Astrocyte (in vitro differentiated cells and primary cell): ENCODE measurements at places on chromosomes 6 and 20. TPM values are rescaled to one million over a fixed set of nuclear protein-coding genes. Genes with fewer than 3 reads are reported as not detected.
A peak's percentile ranks its signal among the peaks of the same experiment; 100 is the strongest.

DNA sequence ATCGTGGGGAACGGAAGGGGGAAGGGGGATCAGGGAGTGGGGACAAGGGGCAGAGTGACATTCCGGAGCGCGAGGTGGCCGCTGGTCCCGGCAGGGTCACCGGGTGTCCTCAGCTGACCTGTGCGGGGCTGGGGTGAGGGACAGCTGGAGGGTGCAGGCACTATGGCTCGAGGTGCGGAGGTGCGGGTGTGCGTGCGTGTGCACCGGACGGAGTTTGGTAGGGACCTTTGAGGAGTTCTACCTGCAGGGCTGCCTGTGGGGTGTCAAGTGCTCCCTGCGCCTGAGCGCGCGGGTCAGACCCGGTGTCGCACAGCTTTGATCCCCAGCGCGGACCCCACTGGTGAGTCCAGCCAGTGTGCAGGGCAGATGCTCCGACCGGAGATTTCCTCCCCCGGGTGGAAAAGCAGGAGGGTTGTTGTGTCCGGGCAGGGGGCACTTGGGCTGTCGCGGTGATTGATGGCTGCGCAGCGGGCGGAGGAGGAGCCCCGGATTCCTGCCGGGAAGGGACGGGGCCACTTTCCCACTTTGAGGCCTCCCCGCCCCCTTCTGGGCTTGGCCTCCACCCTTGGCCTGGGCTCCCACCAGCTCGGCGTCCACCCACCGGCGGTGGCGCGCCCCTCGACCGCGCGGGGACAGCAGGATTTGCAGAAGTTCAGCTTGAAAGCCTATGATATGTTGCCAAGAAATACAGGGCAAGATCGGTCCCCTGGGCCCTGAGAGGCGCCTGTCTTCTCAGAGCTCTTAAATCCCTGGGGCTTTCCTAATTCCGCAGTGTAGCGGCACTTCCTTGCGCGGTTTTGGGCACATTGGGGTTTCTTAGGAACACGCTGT, 658 bp downstream of the RIN2 start:
- peak overlapping the region; percentile 81 for H3K4me3 ChIP-seq
- no peaks in the 10 kb centered on the region for H3K36me3 ChIP-seq
- H3K27me3 ChIP-seq = no peaks in the 10 kb centered on the region
- DNase-seq = peak; percentile 16

DNA sequence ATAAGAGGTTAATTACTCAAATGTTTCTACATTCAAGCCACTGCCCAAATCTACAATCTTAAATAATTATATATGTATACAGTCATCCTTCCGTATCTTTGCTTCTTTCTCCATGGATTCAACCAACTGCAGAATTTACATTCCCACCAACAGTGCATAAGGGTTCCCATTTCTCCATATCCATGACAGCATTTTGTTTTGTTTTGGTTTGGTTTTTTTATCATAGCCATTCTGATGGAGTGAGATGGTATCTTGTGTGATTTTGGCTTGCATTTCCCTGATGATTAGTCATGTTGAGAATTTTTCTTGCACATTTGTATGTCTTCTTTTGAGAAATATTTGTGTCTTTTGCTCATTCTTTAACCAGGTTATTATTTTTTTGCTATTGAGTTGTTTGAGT, 198.5 kb downstream of the C6orf118 start:
- DNase-seq = peak; percentile 16
- H3K4me3 ChIP-seq = no peak overlapping the region
- H3K27ac ChIP-seq = no peak overlapping the region
- H3K36me3 ChIP-seq = no peaks in the 10 kb centered on the region
- no peaks in the 10 kb centered on the region for H3K27me3 ChIP-seq

ID4 gene
- 12.0 and 12.8 TPM in 2 replicates for total RNA-seq

- no peaks in the 10 kb centered on the region for H3K36me3 ChIP-seq
- H3K4me3 ChIP-seq = peak overlapping the region; percentile 54
- peaks cover 27% of the 10 kb centered on the region for H3K4me1 ChIP-seq
Measured at GRCh38 chr6:4732691-4733315, 43.4 kb upstream of the CDYL start.

DNA sequence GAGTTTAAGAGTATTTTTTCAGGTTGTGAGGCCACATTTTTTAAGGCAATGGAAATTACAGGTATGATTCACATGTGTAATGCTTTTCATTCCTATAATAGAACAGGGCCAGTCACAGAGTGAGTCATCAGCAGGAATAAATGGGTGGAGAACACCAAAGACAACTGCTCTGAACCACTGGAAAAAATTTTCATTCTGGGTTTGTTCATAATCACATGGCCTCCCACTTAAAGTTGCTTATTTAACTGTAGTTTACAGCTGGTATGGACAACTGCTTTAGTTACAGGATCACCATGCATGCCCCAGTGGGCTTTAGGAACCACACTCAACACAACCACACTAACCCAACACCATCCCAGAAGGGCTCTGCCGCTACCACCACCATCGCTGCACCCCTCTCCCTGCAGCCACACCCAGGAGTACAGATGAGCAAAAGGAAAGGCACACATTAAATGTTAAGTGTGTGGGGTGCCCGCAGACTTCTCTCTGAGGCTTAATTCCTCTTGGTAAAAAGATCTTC, 107.0 kb upstream of the DST start:
- H3K36me3 ChIP-seq = no peaks in the 10 kb centered on the region
- H3K4me3 ChIP-seq = no peak overlapping the region
- H3K4me1 ChIP-seq = peaks cover 34% of the 10 kb centered on the region
- no peaks in the 10 kb centered on the region for H3K27me3 ChIP-seq
- DNase-seq = peak; percentile 92
- H3K27ac ChIP-seq = peak overlapping the region; percentile 76

TNNC2 gene
- total RNA-seq = not detected in 2 replicates

DNA sequence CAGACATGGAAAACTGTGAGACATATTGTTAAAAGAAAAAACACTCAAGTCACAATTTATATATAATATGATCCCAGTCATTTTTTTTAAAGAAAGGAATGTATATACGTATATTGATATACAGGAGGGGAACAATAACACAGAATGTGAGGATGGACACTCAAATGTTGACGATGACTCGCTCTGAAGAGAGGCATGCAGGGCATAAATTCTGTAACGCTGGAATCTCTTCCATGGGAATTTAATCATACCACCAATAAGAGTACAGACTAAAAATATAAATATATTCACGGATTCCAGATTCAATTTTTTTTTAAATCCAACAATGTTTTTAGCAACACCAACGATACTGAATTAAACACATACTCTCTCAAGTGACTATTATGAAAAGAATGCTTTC, 106.9 kb upstream of the CCDC28A start:
- no peak overlapping the region for H3K4me3 ChIP-seq
- no peaks in the 10 kb centered on the region for H3K27me3 ChIP-seq
- DNase-seq = peak; percentile 18
- no peaks in the 10 kb centered on the region for H3K4me1 ChIP-seq

DNA sequence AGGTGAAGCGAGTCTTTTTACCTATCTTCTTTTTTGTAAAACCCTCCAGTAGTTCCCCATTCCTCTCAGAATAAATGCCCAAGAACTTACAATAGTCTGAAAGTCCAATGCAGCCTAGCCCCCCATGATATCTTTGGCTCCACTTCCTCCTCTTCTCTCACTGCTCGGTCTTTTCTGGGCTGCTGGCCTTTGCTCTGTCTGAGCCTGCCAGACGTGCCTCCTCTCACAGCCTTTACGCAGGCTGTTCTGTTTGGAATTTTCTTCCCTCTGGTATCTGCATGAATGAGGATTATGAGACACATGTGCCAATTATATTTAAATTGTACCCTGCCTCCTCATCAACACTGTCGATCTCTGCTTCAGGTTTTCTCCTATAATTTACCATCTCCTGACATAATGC, 174.1 kb downstream of the EYA4 start:
- H3K4me3 ChIP-seq = no peak overlapping the region
- H3K36me3 ChIP-seq = no peaks in the 10 kb centered on the region
- no peaks in the 10 kb centered on the region for H3K4me1 ChIP-seq

- no peak for DNase-seq
- H3K27me3 ChIP-seq = no peaks in the 10 kb centered on the region
- H3K4me3 ChIP-seq = no peak overlapping the region
- H3K36me3 ChIP-seq = no peaks in the 10 kb centered on the region
- H3K27ac ChIP-seq = no peak overlapping the region
Measured at GRCh38 chr20:48057739-48058138, 272.5 kb upstream of the SULF2 start.

- H3K27ac ChIP-seq = no peak overlapping the region
- no peak overlapping the region for H3K4me3 ChIP-seq
- H3K36me3 ChIP-seq = peaks cover 20% of the 10 kb centered on the region
Measured at GRCh38 chr6:11217360-11218101, 14.9 kb downstream of the NEDD9 start.

DNA sequence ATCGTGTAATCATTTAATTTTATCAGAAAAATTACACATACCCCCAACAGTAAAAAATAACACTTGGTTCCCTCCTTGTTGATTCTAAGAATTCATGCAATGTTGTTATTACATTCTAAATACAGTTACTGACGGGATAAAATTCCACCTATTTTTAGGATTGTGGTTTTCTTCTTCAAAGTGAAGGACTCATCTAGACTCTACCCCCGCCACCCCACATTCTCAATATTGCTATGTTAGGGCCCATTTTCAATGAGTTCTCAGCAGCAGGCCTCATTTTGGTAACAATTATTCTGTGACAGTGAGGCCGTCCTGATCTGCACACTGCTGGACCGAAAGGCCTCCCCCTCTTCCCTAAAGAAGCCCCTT, 43.5 kb downstream of the PREX1 start:
- H3K36me3 ChIP-seq = no peaks in the 10 kb centered on the region
- DNase-seq = no peak
- no peak overlapping the region for H3K27ac ChIP-seq
- H3K27me3 ChIP-seq = no peaks in the 10 kb centered on the region

B3GALT4 gene
- total RNA-seq = 1.5 and 1.8 TPM in 2 replicates

DNA sequence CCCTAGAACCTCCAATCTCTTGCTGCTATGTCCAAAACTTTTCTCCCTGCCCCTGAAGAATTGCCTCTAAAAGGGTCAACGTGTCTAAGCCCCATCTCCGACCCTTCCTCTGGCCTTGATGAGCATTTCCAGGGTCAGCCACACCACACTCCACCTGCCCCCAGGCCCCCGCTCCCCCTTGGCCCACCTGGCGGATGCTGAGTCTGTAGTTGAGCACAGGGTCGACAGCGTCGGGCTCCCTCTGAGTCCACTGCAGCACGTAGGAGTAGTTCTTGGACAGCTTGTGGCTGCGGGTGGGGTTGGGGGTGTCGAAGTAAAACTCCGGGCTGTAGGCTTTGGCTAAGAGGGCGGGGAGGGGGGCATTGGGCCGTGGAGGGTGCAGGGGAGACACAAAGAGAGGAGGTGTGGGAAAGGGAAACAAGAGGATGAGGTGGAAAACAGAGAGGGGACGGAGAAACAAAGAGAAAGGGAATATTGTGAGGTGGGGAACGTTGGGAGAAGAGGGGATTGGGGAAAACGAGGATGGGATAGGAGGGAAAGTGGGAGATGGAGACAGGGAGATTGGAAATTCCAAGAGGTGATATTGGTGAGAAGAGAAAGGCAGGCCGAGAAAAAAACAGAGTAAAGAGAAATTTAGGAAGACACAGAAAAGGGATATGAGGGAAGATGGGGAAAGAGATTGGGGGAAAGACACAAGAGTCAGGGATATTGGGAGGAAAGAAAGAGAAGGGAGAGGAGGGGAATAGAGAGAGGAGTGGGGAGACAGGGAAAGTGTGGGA, 50.5 kb downstream of the MDGA1 start:
- no peak overlapping the region for H3K4me3 ChIP-seq
- no peaks in the 10 kb centered on the region for H3K36me3 ChIP-seq
- no peak for DNase-seq

HUS1B gene
- total RNA-seq = 1.3 and 1.6 TPM in 2 replicates
